Foreskin keratinocyte (primary cell): ENCODE measurements at places on chromosomes 2 and 18.

- DNase-seq = no peak
These were observed 247.1 kb upstream of the NT5C1B start for GRCh38 chr2:18836436-18836835.

- DNase-seq = no peak
These were observed 101.3 kb upstream of the NDUFV2 start for GRCh38 chr18:9001209-9001608.

- DNase-seq = no peak
These were observed 234.6 kb downstream of the EIPR1 start for GRCh38 chr2:3142961-3143571.

DNA sequence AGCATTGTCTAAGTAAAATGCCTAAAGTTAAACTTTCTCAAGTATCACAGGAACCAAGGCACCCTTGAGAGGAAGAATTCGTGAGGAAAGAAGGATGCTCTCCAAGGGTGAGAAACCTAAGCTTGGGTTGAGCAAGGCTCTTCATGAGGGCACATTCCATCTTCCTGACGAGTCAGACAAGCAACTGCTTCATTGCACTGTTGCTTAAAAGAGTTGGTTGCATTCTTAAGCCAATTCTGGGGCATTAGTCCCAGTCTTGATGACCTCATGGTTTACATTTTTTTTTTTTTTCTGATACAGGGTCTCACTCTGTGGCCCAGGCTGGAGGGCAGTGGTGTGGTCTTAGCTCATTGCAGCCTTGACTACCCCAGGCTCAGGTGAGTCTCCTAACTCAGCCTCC is 237.5 kb downstream of the ACTR3 start:
- DNase-seq = peak; percentile 3

DNA sequence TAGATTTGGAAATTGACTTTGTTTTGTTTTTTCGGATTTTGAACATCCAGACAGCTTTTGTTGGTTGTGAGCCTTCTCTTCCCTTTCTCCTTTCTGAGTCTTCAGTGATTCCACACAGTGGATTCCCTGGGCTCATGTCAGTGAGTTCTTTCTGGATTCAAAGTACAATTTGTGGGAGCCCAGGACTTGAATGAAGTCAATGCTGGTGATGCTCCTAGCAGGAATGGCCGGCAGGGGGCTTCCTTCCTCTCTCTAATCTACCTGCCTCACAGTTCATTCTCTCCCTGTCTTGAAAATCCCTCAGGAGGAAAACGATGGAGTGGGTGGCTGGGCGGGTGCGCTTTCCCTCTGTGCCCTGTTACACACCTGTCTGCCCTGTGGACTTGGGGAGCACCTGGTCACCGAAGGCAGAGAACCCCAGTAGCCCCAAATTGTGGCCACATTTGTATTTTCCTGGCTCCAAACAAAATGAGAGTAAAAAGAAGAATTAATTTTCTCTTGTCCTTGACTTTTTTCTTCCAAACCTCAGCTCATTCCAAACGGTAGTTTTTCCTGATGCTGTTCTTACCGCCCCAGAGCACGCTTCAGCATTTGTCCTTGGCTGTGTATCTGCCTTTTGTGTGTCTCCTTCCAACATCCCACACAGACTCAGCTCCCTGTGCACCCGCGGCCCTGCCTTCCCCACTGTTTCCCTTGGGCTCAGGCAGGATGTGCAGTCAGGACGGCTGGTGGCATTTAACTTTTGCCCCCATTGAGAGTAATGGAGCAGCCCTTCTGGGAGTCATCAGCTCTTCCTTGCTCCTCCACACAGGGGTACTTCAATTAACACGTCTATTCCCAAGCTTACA is 86.6 kb downstream of the MARCO start:
- peak; percentile 9 for DNase-seq

- DNase-seq = no peak
These were observed at the start of gene C2orf72 for GRCh38 chr2:231037202-231037730. Gene C2orf72 (plus strand): TSS chr2:231037523. CDS start chr2:231037566, 43 bp downstream.

GRCh38 chr2:182372661-182373060 is 54.2 kb downstream of the PDE1A start:
- peak; percentile 94 for DNase-seq

GRCh38 chr2:199136681-199137080 is 321.1 kb downstream of the SATB2 start:
- DNase-seq = no peak

DNA sequence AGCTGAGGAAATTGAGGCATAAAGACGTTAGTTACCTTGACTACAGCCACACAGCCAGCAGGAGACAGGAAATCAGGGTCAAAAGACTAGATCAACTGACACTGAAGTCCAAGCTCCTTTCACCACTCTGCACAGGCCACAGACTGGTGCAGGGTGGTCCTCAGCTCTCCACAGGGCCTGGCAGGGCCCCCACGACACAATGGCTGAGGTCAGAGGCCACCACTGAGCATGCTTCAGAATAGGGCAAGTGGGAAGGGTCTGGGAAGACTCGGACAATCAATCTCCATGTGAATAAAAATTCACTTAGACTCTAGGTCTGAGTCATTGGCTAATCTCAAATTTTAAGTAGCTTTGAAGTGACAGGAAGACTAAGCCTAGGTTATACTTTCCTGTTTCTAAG is 201.7 kb downstream of the ALK start:
- no peak for DNase-seq

DNA sequence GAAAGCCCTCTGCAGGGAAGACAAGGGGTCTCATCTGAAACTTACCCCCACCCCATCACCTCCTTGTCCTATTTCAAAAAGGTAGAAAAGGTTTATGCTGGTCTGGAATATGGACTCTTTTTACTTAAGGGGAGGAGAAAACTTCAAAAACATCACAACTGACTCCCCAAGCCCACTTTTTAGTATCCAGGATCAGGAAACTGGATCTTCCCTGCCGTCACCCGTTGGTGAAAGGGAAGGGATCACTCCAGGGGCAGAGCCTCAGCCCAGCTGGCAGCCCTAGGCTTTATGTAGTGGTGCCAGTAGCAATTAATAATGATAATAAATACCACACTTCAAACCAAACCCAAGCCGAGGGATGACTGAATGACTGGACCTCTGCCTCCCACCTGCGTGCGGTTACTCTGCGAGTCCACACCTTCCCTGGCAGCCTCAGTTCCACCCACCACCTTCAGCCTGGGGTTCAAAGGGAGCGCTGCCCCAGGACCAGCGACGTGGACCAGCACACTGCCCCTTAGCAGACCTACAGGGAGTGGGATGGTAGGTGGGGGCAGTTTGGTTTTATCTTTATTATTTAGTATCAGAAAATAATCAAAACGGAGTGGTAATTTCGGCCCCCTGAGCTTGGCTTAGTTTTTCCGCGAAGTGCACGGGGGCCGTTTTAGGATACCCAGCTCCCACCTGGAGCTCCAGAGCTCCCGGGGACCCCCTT is 4.9 kb upstream of the GATA6 start:
- DNase-seq = no peak

- no peak for DNase-seq
These were observed 58.9 kb downstream of the KCNF1 start for GRCh38 chr2:10970666-10971065.

- peak; percentile 78 for DNase-seq
These were observed 28.7 kb upstream of the KLF11 start for GRCh38 chr2:10014418-10015190.

GRCh38 chr2:220065581-220065980 is 438.2 kb downstream of the SLC4A3 start:
- DNase-seq = no peak

- no peak for DNase-seq
These were observed 39.5 kb downstream of the USP34 start for GRCh38 chr2:61431345-61431744.

DNA sequence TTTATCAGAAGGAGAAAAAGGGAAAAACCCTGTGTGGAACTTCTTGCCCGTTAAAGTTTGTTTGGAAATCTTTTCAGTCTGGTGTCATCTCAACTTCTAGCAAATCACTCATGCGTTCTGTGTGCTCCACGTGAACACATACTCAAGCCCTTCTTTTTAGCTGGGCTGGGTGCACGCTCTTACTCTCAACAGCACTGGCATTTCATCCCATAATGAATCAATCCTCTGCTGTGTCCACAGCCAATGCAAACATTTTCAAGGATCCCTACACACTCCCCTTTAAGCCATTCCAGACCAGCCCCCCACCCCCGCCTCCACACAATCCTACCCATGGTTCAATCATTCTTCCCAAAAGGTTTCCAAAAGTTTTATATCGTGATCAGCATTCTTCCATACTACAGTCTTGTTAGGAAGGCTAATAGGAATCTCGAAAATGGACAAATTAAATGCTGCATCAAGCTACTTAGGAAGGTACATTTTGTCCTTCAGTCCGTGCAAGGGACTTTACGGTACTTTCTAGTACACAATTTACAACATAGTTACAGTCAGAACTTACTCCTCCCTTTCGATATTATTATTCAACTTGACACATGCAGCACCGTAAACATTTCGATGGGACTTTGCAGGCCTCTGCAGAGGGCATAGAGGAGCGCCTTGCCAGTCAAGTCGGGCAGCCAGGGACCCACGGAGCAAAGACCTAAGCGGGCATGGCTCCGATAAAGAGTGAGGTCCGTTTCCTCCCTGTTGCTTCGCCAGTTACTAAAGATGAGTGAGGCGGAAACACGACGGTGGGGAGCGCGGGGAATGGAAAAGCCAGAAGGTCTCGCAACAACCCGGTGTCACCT is 1.4 kb downstream of the PTGR3 start:
- DNase-seq = no peak

DNA sequence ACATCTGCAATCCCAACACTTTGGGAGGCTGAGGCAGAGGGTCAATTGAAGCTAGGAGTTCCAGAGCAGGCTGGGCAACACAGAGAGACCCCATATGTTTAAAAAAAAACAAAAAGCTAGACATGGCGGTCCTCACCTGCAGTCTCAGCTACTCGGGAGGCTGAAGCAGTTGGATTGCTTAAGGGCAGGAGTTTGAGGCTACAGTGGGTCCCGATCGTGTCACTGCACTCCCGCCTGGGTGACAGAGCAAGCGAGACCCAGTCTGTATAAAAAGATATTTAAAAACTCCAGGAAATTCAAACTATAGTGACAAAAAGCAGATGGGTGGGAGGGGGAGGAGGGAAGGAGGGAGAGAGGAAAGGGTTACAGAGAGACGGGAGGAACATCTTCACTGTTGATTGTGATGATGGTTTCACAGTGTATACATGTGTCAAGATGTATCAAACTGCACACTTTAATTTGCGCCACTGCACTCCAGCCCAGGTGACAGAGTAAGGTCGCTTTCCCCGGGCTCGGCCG is 942 bp upstream of the ZNF236 start:
- no peak for DNase-seq

GRCh38 chr18:6711467-6711866 is 18.0 kb upstream of the ARHGAP28 start:
- DNase-seq = no peak

DNA sequence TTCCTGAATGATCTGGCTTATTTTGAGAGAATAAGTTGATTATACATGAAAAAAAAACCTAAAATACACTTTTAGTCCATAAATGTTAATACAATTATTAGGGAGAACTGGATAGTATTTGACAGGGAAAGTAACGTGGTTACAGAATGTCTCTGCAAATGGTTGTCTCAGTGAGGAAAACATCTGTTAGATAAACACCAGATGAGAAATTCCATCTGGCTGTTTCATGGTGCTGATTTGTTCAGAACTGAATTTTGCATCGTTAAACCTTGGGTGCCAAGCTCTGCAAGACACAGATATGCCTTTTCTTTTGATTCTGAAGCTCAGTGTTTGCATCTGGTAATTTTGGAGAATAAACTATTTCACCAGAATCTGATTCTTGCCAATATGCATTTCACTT is 90.4 kb downstream of the SCN3A start:
- no peak for DNase-seq

- DNase-seq = no peak
These were observed 150.6 kb upstream of the AGAP1 start for GRCh38 chr2:235343156-235343774.

DNA sequence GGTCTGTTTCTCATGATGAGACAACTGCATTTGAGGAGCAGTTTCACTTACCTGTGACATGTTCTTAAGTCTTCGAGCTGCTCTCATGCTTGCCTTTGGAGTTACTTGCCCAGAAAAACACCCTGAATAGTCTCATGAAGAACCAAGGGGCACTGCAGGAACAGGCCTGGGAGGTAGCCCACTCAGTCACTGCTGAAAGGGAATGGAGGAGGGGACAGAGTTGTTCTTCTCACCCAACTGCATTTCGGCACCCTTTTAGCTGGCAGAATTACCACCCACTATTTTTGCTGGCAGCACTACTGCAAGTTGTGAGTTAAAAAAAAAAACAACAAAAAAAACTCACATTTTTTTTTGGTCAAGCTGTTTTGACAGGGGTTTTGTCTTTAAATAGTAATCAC is 181.9 kb downstream of the PTPRM start:
- DNase-seq = no peak

DNA sequence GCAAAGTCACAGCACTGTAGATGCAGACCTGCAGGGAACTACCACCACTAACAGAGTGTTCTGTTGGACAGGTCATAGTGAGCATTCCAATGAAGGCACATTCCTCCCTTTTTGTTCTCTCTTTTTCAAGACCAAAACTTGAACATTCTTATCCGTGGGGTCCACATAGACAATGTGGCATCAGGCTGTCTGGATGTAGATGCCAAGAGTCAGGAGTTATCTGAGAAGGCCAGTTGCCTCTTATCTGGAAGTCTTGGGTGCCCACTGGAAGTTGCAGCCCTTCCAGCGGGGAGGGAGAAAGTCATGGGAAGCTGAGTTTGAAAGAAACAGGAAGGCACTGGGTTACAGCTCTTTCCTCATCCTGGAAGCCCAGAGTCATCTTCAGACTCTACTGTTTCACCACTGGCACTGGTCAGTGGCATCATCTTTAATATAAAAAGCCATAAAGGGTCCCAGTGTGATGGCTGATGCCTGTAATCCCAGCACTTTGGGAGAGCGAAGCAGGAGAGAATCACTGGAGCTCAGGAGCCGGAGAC is 61.4 kb downstream of the FAM161A start:
- no peak for DNase-seq

- DNase-seq = no peak
These were observed 40.8 kb downstream of the SPTBN1 start for GRCh38 chr2:54496920-54497319.

- DNase-seq = no peak
These were observed 120.0 kb upstream of the STK17B start for GRCh38 chr2:196291426-196291825.

DNA sequence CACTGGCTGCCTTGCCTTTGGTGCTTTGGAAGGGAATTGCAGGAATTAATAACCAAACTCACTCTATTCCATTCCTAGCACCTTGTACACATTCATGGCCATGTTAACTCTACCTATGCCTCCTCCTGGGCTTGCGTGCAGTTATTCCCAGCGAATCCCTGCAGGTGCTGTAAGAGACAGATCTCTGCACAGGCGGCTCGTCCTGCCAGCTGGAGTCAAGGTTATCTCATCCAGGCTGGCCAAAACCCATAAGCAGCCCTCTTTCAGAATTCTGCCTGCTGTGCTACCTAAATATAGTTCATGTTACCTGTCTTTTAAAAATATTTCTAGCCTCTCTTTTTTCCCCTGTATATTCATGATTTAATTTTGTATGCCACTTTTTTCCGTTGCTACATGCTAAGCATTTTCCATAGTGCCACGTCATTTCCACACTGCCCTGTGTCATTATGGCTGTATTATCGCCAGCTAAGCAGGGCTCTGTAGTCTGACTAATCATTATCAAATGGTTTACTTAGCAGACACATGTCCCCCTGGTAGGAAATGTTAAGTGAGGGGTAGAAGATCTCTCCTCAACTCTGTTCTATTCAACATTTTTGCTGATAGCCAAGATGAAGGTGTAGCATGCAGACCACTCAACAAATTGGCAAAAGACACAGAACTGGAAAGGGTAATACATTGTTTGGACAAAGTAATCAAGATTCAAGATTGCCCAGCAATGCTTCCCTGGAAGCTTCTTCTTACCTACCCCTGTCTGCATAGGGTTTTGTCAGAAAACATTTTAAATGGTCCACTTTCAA is 79.7 kb upstream of the TAF1B start:
- DNase-seq = no peak

GRCh38 chr18:40407909-40408308 is 1547.1 kb upstream of the PIK3C3 start:
- no peak for DNase-seq
